ENCODE measurements at places on chromosomes 4 and X.
A peak's percentile ranks its signal among the peaks of the same experiment; 100 is the strongest.

DNA sequence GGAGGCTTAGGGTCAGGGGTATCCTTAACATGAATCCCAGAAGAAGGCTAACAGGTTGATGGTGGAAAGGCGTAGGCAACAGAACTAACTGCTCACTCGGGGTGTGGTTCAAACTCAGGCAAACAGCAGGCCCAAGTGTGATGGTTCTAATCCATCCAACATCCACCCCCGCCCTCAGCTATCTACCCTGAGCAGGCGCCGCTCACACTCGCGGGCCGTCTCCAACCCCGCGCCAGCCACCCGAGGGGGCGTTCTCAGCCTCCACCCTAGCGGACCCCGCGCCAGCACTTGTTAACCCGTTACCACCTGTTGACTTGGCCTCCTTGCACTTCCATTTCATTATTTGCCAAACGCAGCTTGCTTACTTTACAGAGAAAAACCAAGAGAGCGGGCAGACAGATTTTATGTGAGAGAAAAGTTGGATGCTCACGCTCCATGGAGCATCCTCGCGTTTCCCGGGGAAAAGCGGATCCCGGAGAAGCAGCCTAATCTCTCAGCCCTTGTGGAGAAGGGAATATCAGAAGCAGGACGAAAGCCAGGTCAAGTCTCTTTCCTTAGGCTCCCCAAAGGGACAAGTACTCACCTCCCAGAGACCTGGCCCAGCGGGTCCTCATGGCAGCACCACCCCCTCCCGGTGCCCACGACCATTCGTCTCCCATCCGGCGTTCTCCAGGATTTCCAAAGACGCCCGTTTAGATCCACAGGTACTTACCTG lies 773 bp downstream of the SNCA start:
- DNase-seq, result no peak

- peak; percentile 38 for DNase-seq
These were observed 513.6 kb upstream of the PITX2 start for GRCh38 chr4:111136438-111136837.

- DNase-seq, result no peak
These were observed 21.7 kb upstream of the DCLK2 start for GRCh38 chr4:150056569-150056968.

GRCh38 chr4:78418406-78418805 lies 133.2 kb upstream of the ANXA3 start:
- DNase-seq, result no peak

All from astrocyte of the spinal cord (primary cell).